ENCODE measurements at places on chromosomes 3 and 15.
A peak's percentile ranks its signal among the peaks of the same experiment; 100 is the strongest.

DNA sequence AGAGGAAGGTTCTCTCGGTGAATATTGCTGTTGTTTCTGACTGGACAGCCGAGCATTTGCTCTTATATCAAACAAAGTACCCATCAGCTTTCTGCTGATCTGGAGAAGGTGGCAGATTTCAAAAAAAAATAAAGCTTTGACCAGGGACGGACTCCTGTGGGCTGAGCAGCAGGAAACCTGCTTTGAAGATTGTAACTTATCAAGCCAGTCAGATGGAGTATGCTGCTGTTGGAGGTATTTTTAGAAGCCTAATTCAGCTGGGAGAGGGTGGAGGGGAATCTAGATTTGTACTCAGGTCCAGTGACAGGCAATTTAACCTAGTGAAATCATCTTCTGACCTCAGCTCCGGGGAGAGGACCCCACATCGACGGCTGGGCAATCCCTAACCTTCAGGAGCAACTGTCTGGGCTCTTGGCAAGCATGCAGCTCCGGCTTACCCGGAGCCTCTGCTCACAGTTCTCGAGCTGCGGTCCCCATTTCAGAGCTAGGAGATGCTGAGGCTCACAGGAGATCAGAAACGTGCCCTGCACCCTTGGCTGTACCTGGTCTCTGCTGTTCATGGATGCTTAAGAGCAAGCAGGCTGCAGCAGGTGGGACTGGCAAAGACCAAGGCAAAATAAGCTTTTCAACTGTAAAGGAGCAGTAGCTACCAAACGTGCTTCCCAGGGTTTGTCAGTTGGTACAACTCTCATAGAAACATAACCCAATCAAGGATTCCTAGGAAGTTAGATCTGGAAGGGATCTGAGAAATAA, 89.3 kb upstream of the ST8SIA2 start:
- DNase-seq: no peak

- no peak for DNase-seq
These were observed 68.5 kb upstream of the CCDC54 start for GRCh38 chr3:107308716-107309115.

DNA sequence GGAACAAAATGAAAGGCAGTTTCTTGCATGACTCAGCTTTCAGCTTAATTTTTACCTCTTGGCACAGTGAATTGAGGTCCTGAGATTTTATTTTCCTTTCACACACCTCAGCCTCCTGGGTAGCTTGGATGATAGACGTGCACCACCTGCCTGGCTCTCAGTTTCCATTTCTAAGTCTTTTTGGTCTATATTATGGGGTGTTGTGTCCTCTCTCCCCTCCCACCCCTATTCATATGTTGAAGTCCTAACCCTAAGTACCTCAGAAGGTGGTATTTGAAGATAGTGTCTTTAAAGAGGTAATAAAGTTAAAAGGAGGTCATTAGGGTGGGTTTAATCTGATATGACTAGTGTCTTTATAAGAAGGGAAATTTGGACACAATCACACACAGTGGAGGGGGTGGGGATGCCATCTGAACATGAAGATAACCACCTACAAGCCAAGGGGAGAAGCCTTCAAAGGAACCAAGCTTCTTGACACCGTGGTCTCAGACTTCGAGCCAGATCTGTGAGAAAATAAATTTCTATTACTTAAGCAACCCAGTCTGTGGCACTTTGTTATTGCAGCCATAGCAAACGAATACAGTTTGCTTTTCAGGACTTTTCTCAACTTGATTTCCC, 85.2 kb downstream of the STRIT1 start:
- no peak for DNase-seq

- no peak for DNase-seq
These were observed 25.8 kb downstream of the FAM98B start for GRCh38 chr15:38479756-38480155.

- no peak for DNase-seq
These were observed at the start of gene WDR49 for GRCh38 chr3:167653760-167654159. WDR49 (minus strand) TSS chr3:167653942; CDS start chr3:167653425, 517 bp downstream.

- peak; percentile 89 for DNase-seq
These were observed 115.8 kb downstream of the KBTBD8 start for GRCh38 chr3:67113802-67114407.

GRCh38 chr3:125401402-125401801, 26.3 kb upstream of the ZNF148 start:
- DNase-seq: no peak

DNA sequence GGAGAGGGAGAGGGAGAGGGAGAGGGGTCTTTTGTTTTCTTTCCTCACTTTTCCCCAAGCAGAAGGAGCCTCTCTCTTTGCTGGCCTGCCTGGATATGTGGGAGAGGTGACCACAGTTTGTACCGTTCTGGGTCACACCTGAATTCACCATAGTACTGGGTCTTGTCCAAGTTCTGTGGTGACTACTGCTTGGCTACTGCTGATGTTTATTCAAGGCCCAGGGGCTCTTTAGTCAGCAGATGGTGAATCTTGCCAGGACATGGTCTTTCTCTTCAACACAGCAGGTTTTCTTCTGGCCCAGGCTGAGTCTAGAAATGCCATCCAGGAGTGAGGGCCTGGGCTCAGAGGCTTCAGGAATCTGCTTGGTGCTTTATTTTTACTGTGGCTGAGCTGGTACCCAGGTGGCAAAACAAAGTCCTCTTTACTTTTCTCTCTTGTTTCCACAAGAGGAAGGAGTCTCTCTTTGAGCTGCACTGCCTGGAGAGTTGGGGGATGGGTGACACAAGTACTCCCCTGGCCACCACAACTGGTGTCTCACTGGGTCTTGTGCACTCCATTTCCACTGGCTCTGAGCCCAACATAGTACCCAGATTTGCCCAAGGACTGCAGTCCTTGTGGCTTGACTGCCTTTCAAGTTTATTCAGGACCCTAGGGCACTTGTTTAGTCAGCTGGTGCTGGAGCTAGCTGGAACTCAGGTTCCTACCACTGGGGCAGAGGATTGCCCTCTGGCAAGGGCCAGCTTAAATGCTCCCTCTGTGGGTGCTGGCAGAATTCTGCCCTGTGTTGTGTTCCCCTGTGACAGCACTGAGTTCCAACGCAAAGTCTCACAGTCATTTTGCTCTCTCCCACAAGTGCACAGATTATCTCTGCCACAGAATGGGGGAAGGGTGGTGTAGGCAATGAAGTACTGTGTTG, 16.8 kb upstream of the CCNDBP1 start:
- DNase-seq: no peak

DNA sequence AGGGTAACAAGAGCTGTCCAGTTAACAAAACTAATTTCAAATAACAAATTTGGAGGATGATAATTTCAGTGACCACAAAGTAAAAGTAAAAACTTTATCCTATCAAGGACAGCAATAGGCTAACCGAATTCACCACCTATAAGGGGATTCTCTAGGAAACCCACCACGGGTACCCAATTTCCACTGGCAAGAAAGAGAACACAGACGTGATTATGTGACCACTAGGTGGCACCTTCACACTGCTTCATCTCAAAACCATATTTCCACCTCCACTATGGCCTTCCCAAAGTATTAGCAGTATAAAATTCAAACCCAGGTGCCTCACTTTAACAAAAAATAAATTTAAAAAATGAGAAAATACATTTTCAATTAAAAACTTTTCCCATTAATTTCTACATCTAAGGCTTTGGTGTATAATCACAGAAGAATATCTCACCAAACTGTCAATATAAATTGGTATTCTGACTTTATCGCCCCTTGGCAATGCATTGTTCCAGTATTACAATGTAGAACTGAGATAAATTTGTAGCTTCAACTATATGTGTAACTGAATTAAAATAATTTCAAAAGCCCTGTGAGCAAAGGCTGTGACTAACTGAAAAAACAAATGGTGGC, 96.5 kb downstream of the FSIP1 start:
- DNase-seq: no peak

DNA sequence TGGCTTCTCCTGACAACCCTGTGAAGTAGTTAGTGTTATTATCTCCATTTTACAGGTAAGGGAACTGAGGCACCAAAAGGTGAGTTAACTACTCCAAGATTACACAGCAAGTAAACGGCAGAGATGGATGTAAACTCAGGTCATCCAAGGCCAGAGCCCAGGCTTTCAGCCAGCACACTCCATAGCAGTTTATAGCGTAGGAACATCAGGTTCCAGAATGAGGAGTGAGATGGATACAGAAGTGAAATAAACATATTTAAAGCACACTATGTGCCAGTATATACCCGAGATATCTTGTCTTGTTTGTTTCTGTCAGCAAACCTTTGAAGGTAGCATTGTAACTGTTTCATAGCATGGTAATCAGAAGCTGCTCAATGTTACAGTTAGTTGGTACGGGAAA, 279.0 kb downstream of the OXSM start:
- DNase-seq: no peak

GRCh38 chr3:115930922-115931321, 307.6 kb downstream of the GAP43 start:
- DNase-seq: no peak

GRCh38 chr3:1775321-1775720, 323.3 kb upstream of the CNTN4 start:
- DNase-seq: no peak

DNA sequence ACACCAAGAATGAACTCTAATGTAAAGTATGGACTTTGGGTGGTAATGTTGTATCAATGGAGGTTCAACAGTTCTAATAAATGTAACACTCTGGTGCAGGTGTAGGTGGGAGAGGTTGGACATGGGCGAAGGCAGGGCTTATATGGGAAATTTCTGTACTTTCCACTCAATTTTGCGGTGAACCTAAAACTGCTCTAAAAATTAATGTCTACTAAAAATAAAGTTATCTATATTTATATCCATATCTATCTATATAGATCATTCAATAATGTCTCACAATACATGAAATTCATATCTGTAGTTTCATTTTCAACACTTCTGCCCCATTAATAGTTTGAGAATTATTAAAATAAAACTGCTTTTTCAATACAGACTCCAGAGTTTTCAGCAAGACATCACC, 49.3 kb downstream of the CD200R1 start:
- no peak for DNase-seq

- no peak for DNase-seq
These were observed 182.5 kb downstream of the TPRG1 start for GRCh38 chr3:189353988-189354889.

- DNase-seq: no peak
These were observed 289.7 kb upstream of the ADAMTS9 start for GRCh38 chr3:64977308-64978100.

DNA sequence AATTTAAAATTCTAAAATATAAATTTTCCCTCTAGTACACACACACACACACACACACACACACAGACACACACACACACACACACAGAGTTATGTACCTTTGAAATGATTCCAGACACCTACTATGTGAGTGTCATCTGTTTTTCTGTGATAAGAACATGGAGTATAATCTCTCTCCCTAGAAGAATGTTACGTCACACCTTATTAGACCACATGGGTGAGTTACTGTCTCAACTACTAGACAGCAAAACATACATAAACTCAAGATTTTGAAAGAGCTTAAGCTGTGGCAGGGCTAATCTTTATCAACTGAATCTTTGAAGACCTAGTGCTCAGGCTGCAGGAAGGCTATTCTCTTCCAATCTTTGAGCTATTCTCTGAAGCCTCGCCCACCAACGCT, 385.9 kb upstream of the BCHE start:
- no peak for DNase-seq

DNA sequence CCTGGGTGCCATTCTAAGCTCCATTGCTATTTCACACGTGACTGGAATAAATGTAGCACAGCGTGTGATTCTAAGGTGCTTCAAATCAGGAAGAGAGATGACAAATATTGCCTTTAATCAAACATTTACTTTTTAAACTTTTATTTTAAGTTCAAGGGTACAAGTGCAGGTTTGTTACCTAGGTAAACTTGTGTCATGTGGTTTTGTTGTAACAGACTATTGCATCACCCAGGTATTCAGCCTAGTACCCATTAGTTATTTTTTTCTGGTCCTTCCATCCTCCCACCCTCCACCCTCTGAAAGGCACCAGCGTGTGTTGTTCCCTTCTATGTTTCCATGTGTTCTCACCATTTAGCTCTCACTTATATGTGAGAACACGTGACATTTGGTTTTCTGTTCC, 510.8 kb downstream of the PLOD2 start:
- no peak for DNase-seq
